ENCODE measurements at places on chromosomes 6 and 20. TPM values are rescaled to one million over a fixed set of nuclear protein-coding genes. Genes with fewer than 3 reads are reported as not detected.

GRCh38 chr20:34797012-34797995, 28.1 kb downstream of the NCOA6 start:
- no peak overlapping the region for H3K4me3 ChIP-seq
- no peak overlapping the region for H3K27ac ChIP-seq
- H3K4me1 ChIP-seq = peaks cover 43% of the 10 kb centered on the region
- no peak for DNase-seq
- H3K27me3 ChIP-seq = no peaks in the 10 kb centered on the region

DNA sequence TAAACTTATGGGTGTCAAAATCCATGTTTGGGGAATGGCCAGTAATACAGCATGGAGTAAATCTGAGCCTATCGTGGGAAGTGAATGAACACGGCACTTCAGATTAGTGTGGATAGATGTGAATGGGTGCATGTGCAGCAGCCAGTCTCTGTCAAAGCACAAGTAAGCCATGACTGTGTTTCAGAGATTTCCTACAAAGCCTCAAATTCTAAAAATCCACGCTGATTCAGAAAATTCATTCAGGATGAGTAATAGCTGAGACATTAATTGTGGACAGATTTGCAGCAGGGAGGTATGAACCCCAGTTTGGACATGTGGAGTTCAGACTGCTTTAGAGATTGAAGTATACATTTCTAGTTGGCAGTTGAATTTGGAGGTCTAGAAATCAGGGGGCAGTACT, 115.1 kb downstream of the QKI start:
- H3K27me3 ChIP-seq = no peaks in the 10 kb centered on the region
- peaks cover 24% of the 10 kb centered on the region for H3K4me1 ChIP-seq
- DNase-seq = no peak
- H3K36me3 ChIP-seq = no peaks in the 10 kb centered on the region

DNA sequence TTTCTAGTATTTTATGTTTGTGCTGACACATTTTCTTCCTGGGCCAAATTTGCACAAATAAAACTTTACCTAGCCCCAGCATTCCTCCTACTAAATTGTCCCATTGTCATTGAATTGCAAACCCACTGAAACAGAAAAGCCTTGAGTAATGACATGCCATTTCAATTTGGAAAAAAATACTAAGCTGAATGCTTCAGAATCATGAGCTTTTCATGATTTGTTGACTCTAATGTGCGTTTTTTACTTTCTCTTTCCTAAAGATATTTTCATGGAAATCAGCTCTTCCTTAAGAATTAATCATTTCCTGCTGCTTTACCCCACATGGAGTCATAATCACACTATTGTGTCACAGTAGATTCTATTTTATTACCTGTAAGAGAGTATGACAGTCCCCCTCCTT, 47.4 kb downstream of the TRDN start:
- no peak for DNase-seq
- no peaks in the 10 kb centered on the region for H3K27me3 ChIP-seq
- no peak overlapping the region for H3K27ac ChIP-seq
- H3K36me3 ChIP-seq = no peaks in the 10 kb centered on the region
- no peaks in the 10 kb centered on the region for H3K4me1 ChIP-seq

DNA sequence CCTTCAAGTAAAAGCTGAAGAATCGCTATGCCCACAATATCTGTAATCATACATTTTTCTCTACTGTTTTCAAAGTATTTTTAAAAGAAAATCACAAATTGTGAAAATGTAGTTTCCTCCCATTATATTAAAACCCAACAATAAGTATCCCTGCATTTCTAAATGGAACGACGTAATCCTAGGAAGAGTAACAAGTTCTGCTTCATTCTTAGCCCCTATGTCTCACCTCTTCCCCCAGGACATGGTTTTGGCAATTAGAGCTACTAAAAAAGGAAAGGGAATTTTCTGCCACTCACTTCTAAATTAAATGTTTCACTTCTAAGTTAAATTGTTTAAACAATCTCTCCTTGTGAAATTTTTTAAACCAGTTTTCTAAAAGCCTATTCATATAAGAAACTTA, 47.4 kb downstream of the TBPL1 start:
- H3K27ac ChIP-seq = no peak overlapping the region
- DNase-seq = no peak
- H3K4me1 ChIP-seq = no peaks in the 10 kb centered on the region
- no peak overlapping the region for H3K4me3 ChIP-seq
- H3K36me3 ChIP-seq = no peaks in the 10 kb centered on the region

- no peaks in the 10 kb centered on the region for H3K27me3 ChIP-seq
- peaks cover 18% of the 10 kb centered on the region for H3K36me3 ChIP-seq
- peaks cover 45% of the 10 kb centered on the region for H3K4me1 ChIP-seq
- no peak for DNase-seq
- H3K4me3 ChIP-seq = peak overlapping the region; percentile 71
These were observed 6.1 kb downstream of the RBM39 start for GRCh38 chr20:35735826-35736470.

DNA sequence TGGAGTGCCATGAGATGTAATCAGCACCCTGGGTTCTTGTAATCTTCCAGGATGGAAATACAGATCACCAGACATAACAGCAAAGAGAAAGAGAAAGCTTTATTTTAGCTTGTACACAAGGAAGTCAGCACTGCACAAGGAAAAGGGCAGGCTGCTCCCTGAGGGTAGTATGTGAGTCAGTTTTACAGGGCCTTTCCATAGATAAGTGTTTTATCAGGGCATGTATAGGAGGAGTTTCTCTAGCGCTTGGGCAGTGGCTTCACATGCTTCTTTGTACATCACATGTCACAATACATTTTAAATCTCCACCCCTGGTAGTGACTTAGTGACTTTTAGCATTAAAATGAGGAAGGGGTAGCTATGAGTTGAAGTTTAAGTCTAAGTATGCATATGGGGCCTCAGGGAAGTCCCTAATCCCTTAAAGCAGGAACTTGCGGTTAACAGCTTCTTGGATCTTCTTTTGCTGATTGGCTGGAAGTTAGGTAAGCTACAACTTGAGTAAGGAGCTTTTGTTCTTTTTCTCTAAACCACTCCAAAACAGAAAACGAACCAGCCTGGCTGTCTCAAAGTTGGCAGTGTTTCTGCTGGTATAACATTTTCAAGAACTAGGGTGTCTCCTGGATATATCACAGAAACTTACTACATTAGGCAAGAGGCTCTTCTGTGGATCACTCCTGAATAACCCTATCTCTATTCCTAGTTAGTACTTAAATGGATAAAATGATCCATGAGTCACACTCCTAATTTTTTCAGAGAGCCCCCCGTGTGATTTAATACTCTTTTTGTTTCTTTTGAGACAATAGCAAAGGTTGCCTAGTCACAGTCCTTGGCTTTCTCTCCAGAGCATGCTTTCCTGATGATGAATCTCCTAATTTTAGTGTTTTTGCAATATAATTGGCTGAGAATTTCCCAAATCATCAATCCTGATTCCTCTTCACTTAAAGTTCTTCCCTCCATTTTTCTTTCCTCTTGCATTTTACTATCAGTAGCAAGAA, 60.2 kb downstream of the MRAP2 start:
- H3K4me1 ChIP-seq = no peaks in the 10 kb centered on the region
- no peak overlapping the region for H3K27ac ChIP-seq
- H3K36me3 ChIP-seq = peaks cover 2% of the 10 kb centered on the region
- H3K4me3 ChIP-seq = no peak overlapping the region

- H3K27me3 ChIP-seq = peaks cover 22% of the 10 kb centered on the region
- peaks cover 2% of the 10 kb centered on the region for H3K4me1 ChIP-seq
- no peak overlapping the region for H3K27ac ChIP-seq
- no peak overlapping the region for H3K4me3 ChIP-seq
- DNase-seq = no peak
These were observed 560.0 kb upstream of the CDH4 start for GRCh38 chr20:60691966-60692615.

DNA sequence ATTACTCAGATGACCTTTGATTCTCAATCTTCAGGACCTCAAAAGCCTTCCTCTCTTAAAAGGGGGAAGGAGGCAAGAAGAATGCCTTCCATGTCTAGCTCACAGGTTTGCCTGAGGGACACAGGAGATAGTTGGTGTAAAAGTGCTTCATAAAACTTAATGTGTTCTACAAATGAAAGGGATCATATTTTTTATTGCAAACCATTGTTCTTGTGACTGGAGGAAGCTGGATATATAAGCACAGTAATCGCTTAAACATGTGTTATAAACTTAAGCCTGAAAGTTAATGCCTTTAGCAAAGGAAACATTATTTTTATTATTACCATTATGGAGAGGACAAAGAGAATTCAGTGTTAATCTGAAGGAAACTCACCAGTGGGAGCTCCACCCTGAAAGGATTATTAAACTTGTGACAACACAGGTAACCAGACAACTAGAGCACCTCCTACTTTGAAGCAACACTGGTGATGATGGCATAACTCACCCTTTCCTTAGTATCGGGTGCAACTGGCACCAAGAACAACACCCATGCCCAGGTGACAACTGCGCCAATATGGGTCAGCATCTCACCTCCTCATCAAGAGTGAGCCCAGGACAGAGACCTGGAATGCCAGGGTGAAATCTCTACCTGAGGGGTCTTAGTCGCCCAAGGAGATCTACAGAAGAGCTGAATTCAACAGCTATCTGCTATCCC, 288.7 kb upstream of the PRDM1 start:
- peaks cover 2% of the 10 kb centered on the region for H3K36me3 ChIP-seq
- H3K27ac ChIP-seq = no peak overlapping the region

- peaks cover 31% of the 10 kb centered on the region for H3K27me3 ChIP-seq
- H3K36me3 ChIP-seq = peaks cover 2% of the 10 kb centered on the region
- H3K4me1 ChIP-seq = peaks cover 2% of the 10 kb centered on the region
- DNase-seq = no peak
These were observed 31.7 kb upstream of the SCUBE3 start for GRCh38 chr6:35181933-35182612.

GRCh38 chr6:77626426-77626825, 26.4 kb upstream of the MEI4 start:
- no peaks in the 10 kb centered on the region for H3K27me3 ChIP-seq
- no peak overlapping the region for H3K27ac ChIP-seq
- H3K4me1 ChIP-seq = no peaks in the 10 kb centered on the region
- no peaks in the 10 kb centered on the region for H3K36me3 ChIP-seq

DNA sequence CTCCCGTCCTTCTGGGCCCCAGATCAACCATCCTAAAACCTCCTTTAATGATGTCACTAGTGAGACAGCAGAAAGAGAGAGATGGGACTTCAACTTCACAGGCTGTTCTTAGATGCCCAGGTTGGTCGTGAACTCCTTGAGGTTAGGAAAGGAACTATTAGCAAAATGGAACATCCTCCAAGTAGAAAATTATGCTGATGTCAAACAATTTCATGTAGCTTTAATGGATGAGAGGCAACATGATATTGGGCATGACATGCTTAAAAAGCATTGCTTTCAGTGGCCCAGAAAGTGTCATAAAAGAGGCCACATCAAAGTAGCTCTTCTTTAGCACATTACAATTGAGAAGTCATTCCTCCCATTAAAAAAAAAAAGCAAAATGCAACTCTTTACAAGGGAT, 248.1 kb downstream of the PTPRT start:
- no peaks in the 10 kb centered on the region for H3K27me3 ChIP-seq
- no peak overlapping the region for H3K27ac ChIP-seq
- H3K36me3 ChIP-seq = no peaks in the 10 kb centered on the region
- no peak overlapping the region for H3K4me3 ChIP-seq

- DNase-seq = no peak
- peaks cover 6% of the 10 kb centered on the region for H3K27me3 ChIP-seq
- H3K36me3 ChIP-seq = no peaks in the 10 kb centered on the region
- no peak overlapping the region for H3K27ac ChIP-seq
- H3K4me1 ChIP-seq = no peaks in the 10 kb centered on the region
These were observed 39.2 kb downstream of the FAM50B start for GRCh38 chr6:3888153-3888957.

DNA sequence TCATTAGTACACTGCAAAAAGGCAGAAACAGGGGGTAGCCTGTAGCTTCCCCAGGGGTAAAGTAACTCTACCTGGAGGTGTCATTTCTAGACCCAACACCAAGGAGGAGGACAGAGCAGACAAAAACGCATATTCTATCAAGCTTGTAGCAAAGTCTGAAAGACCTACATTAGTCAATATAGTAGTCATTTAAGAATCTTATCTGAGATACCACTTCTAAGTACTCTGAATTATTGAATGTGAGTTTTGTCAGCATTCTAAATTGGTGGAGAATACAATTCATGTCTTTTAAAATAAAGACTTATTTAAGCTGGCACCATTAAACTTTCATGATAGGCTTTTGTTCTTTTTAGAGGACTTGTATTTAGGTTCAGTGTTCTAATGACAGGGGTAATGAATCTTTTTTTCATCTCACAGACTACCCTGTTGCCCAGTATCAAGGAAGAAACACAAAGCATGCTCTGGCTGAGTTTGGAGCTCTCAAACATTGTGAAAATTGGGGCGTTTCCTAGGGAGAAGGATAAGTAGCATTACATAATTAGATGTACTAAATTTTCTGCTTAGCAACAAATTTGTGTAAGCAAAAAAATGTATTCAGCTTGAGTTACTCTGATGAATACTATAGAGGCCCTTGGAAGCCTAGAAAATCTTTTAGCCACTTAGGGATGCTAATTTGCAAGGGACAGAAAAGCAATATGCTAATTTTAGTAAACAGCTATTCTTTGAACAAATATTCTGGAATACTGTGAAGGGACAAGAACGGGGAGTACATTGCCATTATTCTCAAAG, 255.4 kb upstream of the HSF2 start:
- H3K36me3 ChIP-seq = no peaks in the 10 kb centered on the region
- H3K27me3 ChIP-seq = no peaks in the 10 kb centered on the region
- no peak overlapping the region for H3K4me3 ChIP-seq
- no peak for DNase-seq
- no peak overlapping the region for H3K27ac ChIP-seq

- no peak for DNase-seq
- no peak overlapping the region for H3K4me3 ChIP-seq
- H3K4me1 ChIP-seq = no peaks in the 10 kb centered on the region
- H3K27ac ChIP-seq = no peak overlapping the region
- H3K36me3 ChIP-seq = no peaks in the 10 kb centered on the region
These were observed 265.5 kb downstream of the LRFN2 start for GRCh38 chr6:40321616-40322015.

DNA sequence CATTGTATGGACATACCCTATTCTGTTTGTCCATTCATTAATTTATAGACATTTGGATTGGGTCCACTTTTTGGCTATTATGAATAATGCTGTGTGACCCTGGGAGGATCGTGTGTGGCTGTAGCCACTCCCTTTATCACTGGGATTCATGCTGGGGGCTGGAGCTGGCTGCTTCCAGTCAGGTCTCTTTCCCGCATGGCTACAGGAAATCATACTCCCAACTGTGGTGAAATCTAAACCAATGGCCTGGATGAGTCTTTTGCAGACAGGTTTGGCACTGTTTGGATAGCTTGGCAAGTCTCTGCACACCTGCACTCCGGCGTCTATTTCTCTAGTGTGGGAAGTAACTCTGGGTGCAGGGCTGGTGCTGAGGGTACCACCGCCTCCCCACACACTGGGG, 80.4 kb downstream of the RIN2 start:
- no peak for DNase-seq
- H3K36me3 ChIP-seq = no peaks in the 10 kb centered on the region
- H3K27me3 ChIP-seq = peaks cover 29% of the 10 kb centered on the region

SH3BGRL2 gene
- total RNA-seq = 2.1 TPM

TRIM31 gene
- not detected for total RNA-seq

SPAG4 gene
- total RNA-seq = 15.7 TPM

FAM83B gene
- total RNA-seq = not detected

CST3 gene
- total RNA-seq = 29.5 TPM

TNNC2 gene
- total RNA-seq = 0.99 TPM

SEC23B gene
- 38.3 TPM for total RNA-seq

REM1 gene
- total RNA-seq = not detected

CALHM5 gene
- total RNA-seq = 0.65 TPM

ZDHHC14 gene
- total RNA-seq = 5.2 TPM

DNMT3B gene
- 0.30 TPM for total RNA-seq

NNAT gene
- total RNA-seq = not detected
